Fibroblast of lung (primary cell): ENCODE measurements at places on chromosomes 11 and 22. TPM values are rescaled to one million over a fixed set of nuclear protein-coding genes. Genes with fewer than 3 reads are reported as not detected.

GRCh38 chr11:113817162-113817561 is 37.6 kb downstream of the CLDN25 start:
- no peak for DNase-seq

GRCh38 chr11:70692131-70692530 is 293.8 kb downstream of the CTTN start:
- no peak for DNase-seq

C11orf65 gene
- 1.8 and 2.3 TPM in 2 replicates for total RNA-seq

GRCh38 chr11:121482231-121483129 is 29.7 kb upstream of the SORL1-AS1 start:
- no peak for DNase-seq
